ENCODE measurements at places on chromosomes 12 and 14.

DNA sequence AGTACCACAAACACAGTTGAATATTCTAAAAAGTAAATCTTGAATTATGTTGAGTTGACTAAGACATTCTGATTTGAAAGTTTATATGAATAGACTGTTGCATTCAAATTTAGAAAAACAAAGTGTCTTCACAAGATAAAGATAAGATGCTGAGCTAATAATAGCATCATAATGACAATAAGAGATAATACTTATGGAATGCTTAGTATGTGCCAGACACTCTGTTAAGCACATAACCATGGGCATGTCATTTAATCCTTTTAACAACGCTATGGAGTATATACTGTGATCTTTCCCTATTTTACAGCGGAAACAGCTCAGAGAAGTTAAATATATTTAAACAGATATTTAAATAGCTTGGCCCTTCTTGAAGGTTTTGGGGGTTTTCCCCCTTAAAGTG, 163.4 kb downstream of the SRGAP1 start:
- DNase-seq, result no peak

DNA sequence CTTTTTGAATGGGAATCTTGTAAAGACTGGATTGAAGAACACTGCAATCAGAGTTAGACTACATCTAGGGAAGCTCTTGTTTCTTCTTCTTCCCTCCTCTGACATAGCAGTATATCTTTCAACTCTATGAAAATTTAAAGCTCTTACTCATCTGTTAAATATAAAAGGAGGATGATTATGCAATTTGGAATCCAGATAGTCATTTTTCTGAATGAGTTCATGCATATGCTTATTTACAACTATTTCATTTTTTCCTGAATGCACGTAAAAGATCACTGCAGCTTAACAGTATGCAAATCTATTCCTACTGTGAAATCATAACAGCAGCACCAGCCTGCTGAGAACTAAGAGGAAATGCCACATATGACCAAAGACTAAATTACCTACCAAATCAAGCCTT, 133.5 kb upstream of the TMCC3 start:
- no peak for DNase-seq

DNA sequence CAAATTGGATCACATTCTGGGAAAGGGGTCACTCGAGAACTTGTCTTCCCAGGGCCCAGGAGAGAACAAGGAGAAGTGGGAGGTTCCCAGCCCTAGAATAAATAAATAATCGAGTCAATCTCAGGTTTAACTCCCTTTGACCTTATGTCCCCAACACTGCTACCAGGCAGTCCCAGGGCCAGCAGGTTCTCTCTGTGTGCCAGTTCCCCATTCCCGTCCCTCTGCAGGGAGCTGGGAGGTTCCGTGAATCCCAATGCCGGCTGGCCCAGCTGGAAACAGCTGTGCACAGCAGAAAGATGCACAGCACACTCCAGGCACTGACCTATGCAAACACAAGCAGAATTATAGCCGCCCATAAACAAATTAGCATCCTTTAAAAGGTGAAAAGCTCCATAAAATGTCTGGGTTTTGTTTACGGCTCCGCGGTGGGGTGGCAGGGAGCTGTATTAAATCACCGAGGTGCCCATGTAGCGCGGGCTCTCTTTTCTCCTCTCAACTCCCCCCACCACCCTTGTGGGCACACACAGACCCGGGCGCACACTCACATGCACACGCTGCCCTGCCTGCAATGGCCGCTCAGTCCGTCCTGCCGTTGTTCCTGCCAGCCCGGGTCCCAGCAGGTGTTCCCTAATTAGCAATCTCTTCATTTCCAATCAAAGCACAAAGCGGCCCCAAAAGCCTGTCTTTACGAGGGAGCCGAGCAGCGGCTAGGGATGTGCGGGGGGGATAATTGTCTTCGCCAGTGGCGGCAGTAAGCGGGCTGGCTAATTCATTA, 46.6 kb upstream of the ESRRB start:
- no peak for DNase-seq

DNA sequence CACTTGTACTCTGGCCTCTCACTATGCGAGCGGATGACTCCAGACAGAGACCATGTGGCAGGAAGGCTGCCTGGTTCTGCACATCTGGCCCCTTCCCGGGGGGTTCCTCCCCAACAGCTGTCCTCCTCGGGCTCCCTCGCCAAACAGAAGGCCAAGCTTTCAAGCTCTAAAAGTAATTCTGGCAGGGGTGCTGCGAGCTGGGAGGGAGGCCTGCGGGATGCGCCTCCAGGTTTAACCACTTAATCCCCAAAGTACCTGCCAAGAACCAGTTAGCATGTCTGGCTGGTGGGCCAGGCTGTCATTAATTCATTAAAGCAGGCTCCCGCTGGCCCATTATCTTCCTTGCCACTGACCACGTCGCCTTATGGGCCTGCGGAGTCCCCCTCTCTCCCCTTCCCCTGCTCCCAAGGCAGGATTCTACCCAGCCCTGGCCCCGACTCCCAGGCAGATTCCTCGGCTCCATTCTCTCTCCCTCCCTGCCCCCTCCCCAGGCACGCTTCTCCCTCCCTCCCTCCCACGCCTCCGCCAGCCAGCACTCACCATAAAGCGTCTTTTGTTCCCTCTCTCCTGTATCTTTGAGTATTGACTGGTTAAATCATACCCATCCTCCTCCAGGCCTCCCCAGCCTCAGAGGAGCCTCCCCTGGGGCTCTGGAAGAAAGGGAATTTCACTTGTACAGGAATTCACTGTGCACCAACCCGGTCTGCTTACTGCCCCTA, 4.9 kb downstream of the HRK start:
- no peak for DNase-seq

GRCh38 chr12:40034156-40034555, 71.7 kb downstream of the SLC2A13 start:
- no peak for DNase-seq

- DNase-seq, result no peak
Measured at GRCh38 chr14:24597403-24597802, 12.1 kb downstream of the GZMH start.

DNA sequence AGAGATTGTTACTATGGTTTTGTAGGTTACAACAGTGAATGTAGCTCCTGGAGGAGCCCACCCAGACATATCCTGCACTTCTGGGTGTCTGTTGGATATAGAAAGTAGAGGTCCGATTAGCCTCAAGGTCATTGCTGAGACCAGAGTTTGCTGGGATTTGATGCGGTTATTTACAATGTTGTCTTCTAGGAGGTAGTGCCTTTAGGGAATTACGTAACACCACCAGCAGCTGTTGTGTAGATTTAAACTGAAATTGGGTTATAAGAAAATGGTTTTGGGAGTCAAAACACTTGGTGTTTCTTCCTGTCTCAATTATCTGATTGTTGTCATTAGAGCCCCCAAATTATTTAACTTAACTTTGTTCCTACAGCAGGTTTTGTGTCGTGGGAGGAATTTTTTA, 225.3 kb upstream of the PELI2 start:
- no peak for DNase-seq

GRCh38 chr12:57888409-57889157, 42.1 kb upstream of the CTDSP2 start:
- DNase-seq, result peak; percentile 83

- DNase-seq, result no peak
Measured at GRCh38 chr12:32016680-32017482, 57.7 kb downstream of the RESF1 start.

GRCh38 chr12:111436811-111437210, 31.1 kb downstream of the SH2B3 start:
- no peak for DNase-seq

DNA sequence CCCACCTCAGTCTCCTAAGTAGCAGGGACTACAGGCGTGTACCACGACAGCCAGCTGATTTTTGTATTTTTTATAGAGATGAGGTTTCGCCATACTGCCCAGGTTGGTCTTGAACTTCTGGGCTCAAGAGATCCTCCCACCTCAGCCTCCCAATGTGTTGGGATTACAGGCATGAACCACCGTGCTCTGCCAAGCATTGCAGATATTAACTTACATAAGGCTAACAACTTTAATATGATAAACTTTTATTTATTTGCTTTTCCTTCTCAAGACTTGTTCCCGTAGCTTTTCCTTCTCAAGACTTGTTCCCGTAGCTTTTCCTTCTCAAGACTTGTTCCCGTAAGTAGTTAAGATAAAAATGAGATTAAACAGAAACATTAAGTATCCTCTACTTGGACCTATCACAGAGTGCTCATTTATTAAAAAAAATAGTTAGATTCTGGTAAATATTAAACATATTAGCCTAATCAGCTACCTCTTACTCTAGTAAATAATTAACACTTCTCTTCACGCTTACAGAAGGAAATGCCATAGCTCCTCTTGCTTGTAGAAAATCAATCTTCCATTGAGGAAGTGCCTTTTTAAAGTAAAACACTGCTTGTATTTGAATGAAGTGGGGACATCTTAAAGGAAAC, 157.7 kb upstream of the KITLG start:
- no peak for DNase-seq

DNA sequence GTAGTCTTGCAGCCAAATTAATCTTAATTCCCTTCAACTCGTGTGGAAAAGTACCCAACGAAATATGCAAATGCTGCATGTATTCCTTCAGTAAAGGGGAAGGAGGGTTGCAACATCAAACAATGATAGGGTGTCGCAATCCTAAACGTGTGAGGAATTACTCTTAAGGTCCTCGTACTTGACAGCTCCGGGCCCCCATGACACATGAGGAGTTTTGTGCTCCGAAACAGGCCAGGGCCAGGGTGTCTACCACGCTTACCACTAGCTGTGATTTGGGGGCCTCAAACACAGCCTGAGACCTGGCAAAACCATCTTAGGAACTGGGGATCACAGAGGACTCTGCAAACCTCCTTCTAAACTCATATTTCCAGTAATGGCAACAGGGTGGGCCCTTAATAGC, 20.4 kb downstream of the FOS start:
- no peak for DNase-seq

GRCh38 chr14:79419571-79420327, 791.6 kb downstream of the DIO2 start:
- no peak for DNase-seq

GRCh38 chr14:76550534-76550933, 174.6 kb downstream of the ESRRB start:
- no peak for DNase-seq

DNA sequence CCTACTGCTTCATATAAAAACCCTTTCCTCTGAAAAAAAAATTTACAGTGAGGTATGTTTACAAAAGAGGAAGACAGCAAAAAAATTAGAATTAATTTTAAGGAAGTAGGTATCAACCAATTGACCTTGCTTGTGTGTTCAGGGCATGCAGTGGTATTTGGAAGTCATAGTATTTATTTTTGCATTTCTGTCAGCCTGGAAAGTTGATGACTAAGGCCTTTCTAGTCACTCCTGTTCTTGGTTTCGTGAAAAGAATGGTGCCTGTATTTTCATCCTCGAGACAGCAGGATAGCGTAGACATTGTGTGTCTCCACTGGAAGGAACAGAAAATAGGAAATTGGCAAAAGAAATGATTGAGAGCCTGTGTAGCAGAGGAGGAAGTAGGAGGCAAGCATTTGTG, 24.5 kb downstream of the SLC16A7 start:
- DNase-seq, result no peak

DNA sequence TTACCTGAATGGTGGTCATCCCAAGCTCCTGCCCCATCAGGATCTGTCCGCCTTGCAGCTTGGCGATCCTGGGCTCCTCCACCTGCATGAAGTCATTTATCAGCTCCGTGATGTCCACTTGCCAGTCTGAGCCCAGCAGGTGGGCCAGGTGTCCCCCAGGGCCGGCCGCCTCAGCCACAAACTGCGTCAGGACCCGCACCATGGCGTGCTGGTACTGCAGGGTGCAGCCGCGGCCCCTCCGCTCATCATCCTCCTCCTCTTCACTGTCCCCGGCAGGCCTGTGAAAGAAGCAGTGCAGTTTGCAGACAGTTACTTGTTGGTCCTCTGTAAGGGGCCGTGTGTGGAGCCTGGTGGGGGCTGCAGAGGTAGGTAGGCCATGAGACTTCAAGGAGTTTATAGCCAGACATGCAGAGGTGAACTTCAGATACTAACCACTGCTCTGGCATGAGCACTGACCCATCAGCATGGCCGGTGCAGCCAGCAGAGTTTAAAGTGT, 228.5 kb downstream of the GLT1D1 start:
- no peak for DNase-seq

GRCh38 chr14:59463787-59464485, 1.2 kb downstream of the GPR135 start:
- DNase-seq, result no peak

- DNase-seq, result no peak
Measured at GRCh38 chr12:70603044-70603443, 34.2 kb downstream of the PTPRB start.

DNA sequence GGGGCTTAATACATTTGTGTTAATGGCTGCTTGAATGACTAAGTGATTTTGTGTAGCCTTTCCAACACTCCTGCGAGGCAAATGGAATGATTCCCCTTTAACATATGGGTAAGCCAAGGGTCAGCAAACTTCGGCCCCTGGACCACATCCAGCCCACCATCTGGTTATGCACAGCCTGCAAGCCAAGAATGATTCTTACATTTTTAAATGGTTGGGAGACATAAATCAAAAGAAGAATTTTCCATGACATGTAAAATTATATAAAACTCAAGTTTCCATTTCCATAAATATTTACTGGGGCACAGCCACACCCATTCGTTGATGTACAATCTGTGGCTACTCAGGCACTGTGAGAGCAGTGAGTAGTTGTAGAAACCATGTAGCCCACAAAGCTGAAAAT, 9.0 kb downstream of the SLC8B1 start:
- no peak for DNase-seq

DNA sequence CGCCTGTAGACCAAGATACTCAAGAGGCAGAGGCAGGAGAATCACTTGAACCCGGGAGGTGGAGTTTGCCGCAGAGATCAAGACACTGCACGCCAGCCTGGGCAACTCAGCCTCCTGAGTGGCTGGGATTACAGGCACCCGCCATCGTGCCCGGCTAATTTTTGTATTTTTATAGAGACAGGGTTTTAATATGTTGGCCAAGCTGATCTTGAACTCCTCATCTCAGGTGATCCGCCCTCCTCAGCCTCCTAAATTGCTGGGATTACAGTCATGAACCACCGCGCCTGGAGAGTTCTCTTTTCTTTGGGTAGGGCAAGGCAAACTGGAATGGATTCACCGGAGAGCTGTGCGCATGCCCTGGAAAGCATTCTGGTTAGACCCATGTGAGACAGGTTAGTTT, 179.3 kb upstream of the ALG10B start:
- DNase-seq, result no peak

GRCh38 chr14:96442355-96442754, 50.4 kb downstream of the AK7 start:
- DNase-seq, result no peak

GRCh38 chr14:35155962-35156361, 33.6 kb downstream of the PRORP start:
- DNase-seq, result no peak
